Stimulated activated CD8-positive, alpha-beta memory T cell treated with anti-CD3 and anti-CD28 coated beads, Interleukin-4, amount 100 ng/mL, for 4 hours (primary cell): ENCODE measurements at places on chromosomes 1 and 21.
A peak's percentile ranks its signal among the peaks of the same experiment; 100 is the strongest.

- peak; percentile 4 for DNase-seq
These were observed 65.5 kb downstream of the UBE2U start for GRCh38 chr1:64268653-64269557.

GRCh38 chr1:88191917-88192316, 492.2 kb upstream of the PKN2 start:
- no peak for DNase-seq

DNA sequence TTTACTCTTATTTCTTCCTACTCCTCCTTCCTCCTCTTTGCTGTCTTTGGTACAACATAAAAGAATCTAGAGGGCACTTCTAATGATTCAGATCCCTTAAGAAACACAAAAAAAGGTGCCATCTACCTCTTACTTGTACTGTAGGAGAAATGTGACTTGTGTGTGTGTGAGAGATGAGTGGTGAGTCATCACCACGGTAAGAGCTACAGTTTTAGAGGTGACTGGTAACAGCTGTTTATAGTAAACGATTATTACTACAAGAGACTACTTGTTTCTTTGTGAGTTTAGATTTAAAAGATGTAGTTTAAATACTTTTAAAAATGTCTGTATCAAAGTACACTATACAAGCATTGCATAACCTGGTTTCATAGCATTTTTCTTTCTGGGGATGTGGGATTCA, 40.4 kb downstream of the SLC35D1 start:
- DNase-seq = no peak

- DNase-seq = no peak
These were observed 1.1 kb upstream of the MTMR11 start for GRCh38 chr1:149937759-149938158.

GRCh38 chr1:51336711-51337110, 6.3 kb upstream of the TTC39A start:
- DNase-seq = no peak

- DNase-seq = no peak
These were observed 23.7 kb downstream of the SNX27 start for GRCh38 chr1:151635479-151636072.

DNA sequence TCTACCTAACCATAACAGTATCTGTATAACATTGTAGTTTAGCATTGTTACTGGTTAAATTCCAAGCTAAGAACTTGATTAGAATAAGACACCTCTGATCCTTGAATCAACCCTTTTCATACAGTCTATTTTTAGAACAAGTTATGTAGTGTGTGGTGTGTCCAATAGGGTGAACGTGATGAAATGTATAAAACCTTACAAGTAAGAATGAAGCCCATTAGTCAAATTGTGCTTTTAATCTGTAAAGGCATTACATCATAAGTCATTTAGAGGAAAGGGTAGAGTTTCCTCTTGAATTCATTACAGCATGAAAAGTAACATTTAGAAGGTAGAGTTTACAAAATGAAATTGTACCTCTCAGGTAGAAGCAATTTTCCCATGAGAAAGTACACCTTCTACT, 479.2 kb downstream of the LTN1 start:
- DNase-seq = no peak

GRCh38 chr21:31988492-31989290, 115.9 kb downstream of the HUNK start:
- no peak for DNase-seq

DNA sequence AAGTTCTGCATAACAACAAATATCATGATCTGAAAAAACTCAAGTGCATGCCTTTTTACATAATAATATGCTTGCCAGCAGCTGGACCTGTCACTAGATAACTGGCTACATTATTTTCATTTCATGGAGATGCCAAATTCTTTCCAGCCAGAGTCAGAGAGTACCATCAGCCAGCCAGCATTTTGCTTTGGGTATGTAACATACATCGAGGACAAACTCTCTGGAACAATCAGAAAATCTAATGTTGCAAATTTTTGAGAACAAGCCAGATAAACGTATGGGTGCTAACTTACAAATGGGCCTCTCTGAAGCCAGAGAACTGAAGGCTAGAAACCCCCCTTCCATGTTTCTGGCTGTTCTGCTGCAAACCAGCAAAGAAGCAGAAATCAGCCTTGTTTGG, 76.3 kb upstream of the BACE2 start:
- DNase-seq = no peak

- DNase-seq = no peak
These were observed 1418.5 kb downstream of the PLA2G4A start for GRCh38 chr1:188247255-188247654.

- DNase-seq = no peak
These were observed 25.0 kb upstream of the RD3 start for GRCh38 chr1:211517006-211517405.

GRCh38 chr21:42553435-42553834, 39.8 kb downstream of the SLC37A1 start:
- no peak for DNase-seq

DNA sequence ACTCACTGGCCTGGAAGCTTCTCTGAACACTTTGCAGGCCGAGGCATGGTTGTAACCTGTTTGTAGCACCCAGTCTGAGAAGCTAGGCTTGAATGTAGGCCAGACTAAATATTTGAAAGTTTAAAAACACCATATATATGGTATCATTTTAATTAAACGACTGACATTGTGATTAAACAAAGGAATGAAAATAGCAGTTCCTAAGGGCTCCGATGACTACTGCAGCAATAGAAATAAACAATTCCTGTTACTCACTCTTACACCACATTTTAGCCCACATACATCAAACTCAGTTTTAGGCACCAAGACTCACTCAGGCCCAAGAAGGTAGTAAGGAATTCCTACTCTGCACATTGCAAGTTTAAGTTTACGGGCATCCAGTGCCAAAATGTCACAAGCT, 281.2 kb downstream of the AKT3 start:
- DNase-seq = no peak

GRCh38 chr1:35834218-35834617, 26.4 kb downstream of the AGO4 start:
- DNase-seq = no peak

- DNase-seq = no peak
These were observed 273.7 kb upstream of the AJAP1 start for GRCh38 chr1:4380564-4381168.

DNA sequence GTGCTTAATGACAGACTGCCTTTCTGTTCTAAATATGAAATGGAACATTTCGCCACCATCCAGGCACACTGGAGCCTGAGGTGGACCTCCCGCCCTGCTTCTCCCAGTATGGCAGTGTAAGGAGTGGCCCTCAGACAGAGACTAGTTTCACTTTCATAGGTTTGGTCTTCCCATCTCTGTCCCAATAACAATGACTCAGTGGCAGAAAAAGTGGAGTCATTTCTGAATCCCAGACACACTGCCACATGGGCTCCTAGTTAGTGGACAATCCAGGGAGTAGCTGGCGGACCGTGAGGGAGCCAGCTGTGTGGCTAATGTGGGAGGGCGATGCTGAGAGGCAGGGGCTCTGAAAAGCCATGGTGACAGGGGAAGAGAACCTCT, 95.6 kb upstream of the TSPAN2 start:
- no peak for DNase-seq

DNA sequence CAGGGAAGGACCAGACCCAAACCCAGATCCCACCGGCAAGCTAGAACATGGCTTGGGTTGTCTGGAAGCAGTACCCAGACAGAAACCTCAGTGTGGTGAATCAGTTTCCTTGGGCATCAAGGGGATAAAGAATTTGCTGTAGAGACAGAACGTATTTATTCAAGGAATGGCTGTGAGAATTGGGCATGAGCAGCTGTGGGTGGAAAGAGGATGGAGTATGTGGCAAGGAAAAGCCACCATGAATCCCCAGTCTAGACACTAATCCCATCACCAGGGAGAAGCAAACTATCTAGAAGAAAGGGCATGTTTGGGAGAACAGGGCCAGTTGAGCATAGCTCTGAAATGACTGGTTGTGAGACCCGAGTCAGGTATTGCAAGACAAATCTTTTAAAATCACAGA, 109.2 kb downstream of the TOMM20 start:
- DNase-seq = no peak

- DNase-seq = no peak
These were observed 68.4 kb downstream of the TLR5 start for GRCh38 chr1:223074445-223075300.

GRCh38 chr1:151693057-151693651, 23.4 kb downstream of the CELF3 start:
- DNase-seq = no peak

DNA sequence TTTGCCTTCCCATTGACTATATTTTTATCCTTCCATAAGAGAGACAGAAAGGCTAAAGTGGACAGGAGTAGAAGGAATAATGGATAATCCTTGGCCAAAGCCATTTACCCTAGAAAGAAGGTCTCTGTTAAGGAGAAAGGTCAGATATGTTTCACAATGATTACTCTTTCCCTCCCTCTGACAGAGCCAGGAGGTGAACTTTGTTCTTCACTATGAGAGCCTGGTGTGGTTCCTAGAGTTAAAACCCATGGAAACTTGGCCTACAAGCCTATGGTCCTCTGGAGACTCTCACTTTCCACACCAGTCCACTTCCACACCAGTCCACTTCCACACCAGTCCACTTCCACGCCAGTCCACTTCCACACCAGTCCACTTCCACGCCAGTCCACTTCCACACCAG, 479.9 kb upstream of the ZP4 start:
- no peak for DNase-seq

GRCh38 chr1:22410928-22411495, 40.6 kb upstream of the ZBTB40 start:
- DNase-seq = no peak

- DNase-seq = no peak
These were observed 117.2 kb downstream of the FASLG start for GRCh38 chr1:172776071-172776470.

GRCh38 chr21:17903029-17903806, 84.1 kb upstream of the C21orf91 start:
- DNase-seq = no peak

- DNase-seq = no peak
These were observed 676.6 kb downstream of the MATN1 start for GRCh38 chr1:30046751-30047150.

GRCh38 chr1:55472115-55472514, 257.0 kb upstream of the USP24 start:
- DNase-seq = no peak

DNA sequence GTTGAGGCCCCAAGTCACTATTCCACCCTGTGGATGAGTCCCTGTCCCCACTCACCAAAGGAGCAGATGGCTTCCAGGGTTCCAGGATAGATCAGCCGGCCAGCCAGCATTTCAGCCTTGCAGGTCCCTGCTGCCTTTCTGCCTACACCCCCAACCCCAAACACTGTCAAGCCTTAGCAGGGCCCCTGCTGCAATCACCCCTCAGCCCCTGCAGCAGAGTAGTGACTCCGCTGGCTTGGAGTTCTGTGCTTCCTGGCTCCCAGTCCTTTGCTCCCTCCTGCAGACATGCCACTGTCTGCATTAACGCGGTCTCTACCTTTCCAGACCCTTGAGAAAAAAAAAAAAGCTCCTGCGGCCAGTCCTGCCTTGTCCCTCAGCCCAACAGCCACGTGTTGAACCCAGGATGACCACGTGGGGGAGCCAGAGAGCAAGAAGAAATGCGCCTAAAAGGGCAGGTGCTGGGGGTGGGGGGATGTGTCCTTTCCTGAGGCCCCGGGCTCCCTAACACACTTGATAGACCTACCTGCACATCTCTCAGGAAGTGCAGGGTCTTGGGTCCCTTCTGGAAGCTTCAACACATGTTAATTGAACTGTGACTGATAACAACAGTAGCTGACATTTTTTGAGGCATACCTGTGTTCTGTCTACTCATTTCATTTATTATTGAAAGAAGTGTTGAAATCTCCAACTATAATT, 37.4 kb downstream of the RASSF5 start:
- peak; percentile 67 for DNase-seq

DNA sequence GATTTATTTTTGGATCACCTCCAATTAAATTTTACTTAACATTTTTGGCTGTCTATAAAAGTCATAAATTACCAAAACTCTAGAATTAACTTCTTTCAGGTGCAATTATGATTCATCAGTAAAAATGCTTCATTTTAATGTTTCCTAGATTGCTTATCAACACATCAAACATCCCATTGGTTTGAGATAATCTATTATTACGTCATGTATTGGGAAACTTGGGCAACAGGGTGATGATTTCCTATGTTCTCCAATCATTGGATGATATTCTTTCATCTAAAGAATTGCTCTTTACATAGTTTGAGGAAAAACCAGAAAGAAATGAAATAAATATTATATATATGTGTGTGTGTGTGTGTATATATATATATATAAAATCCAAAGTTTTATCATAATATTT, 76.8 kb upstream of the KCNJ6 start:
- DNase-seq = no peak

DNA sequence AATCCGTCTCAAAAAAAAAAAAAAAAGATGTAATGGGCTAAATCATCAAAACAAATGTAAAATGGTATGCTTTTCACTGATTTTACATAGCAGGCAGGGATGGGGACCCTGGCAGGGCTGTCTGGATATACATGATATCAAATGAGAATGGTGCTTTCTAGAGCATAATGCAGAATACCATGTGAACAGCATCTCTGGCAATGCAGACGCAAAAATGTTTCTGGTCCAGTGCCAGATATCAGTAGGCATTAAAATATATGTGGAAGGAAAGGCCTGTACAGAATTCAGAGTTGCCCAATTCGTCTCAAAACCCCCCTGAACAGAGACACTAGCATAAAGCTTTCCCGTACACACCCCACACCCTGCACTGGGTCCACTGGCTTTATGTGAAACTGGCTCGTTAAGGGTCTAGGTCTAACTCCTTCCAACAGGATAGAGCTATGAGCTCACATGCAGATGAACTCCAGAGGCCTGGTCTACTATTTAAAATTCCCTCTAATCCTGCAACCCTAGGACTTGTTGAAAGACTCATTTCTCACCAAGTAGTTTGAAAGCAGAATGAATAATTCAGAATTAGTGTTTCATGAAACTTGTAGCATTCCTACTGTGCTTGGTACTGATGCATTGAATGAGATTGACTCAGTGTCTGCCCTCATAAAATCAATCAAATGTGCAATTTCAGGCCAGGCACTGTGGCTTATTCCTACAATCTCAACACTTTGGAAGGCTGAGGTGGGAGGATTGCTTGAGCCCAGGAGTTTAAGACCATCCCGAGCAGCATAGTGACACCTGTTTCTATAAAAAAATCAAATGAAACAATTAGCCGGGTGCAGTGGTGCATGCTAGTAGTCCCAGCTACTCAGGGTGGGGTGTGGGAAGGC, 2.6 kb upstream of the MYSM1 start:
- DNase-seq = no peak

DNA sequence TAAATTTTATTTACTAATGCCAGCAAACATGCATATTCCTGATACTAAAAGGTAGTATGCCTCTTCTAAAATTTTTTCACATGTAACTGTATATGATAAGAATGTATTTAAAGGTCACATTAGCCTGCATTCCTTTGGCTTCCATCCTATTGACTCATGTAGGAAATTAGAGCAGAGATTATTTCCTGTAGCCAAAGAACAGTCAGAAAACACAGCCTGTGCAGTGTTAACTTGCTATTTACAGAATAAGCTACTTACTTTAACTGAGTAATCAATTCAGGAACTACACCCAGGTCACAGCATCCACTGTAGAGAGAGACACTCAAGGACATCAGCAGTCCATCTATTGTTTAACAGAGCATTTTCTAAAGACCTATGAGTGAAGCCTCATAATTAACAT, 154.5 kb upstream of the ADGRL4 start:
- no peak for DNase-seq

- DNase-seq = no peak
These were observed 5.3 kb downstream of the ADIPOR1 start for GRCh38 chr1:202952818-202953217.
